ENCODE measurements at places on chromosomes 2 and 18.

- DNase-seq: no peak
Measured at GRCh38 chr18:47969816-47970215, 39.4 kb upstream of the SMAD2 start.

- no peak for DNase-seq
Measured at GRCh38 chr2:100317634-100318033, 4.7 kb downstream of the LONRF2 start.

DNA sequence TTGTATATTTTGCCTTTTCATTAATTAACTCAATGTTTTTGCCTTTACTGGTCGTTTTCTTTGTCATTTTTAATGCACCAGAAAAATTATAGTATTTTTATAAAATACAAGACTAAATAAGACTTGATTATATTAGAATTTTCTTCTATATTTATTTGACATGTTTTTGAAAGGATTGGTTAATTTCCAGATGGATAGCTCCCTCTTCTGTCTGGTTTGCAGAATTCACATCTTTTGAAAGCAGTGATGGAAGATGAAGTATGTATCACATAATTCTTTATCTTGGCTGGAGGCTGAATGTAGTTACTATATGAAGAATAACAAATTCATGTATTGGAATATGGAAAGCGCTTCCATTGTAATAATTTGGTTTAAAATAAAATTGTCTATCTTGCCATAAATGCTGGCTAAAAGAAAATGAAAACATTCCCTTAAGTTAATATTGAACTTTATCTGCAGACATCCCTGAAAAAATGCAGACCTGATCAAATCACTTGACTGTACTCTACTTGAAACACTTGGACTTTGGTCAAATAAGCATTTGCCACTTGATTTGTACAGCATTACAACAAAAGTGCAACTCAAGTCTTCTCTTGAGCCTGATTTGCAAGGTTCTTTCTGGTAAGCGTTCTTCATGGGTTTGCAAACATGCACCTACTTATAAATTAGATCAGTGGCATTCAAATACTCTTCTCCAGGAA lies 86.3 kb upstream of the EFEMP1 start:
- no peak for DNase-seq

- DNase-seq: no peak
Measured at GRCh38 chr2:146295080-146295670, 1549.7 kb upstream of the ACVR2A start.

DNA sequence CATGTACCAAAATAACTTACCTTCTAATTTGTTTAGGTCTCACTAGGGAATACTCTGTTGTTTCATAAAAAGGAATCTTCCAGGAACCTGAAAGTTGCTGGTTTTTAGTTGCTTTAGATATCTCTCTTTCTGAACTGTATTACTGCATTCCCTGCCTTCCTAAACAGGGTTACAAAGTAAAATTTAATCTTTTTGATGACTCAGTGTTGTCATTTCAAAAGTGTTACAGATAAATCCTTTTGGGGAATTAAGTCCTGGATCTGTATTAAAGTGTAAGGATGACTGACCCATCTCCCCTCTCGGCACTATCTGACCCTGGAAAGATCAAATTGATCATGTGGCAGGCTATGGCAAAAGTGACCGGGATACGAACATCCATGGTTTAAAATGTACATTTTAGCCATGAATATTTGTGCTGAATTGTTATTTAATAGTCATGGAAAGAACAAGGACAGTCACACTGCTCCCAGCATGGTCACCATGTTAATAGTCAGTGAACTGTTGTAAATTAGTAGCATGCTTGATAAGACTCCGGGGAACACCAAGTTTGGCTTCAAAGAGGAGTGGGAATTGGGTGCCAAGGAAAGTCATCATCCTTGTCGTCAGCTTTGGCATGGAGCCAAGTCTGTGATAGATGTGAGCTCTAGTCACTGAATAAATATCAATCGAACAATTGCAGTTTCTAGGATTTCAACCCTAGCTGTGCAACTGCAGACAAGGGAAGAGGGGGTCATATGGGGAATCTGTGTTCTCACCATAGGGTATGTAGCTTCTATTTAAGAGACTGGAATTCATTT lies 4.2 kb downstream of the PLEKHA3 start:
- no peak for DNase-seq

GRCh38 chr2:39377226-39377939 lies 59.7 kb downstream of the MAP4K3 start:
- no peak for DNase-seq

DNA sequence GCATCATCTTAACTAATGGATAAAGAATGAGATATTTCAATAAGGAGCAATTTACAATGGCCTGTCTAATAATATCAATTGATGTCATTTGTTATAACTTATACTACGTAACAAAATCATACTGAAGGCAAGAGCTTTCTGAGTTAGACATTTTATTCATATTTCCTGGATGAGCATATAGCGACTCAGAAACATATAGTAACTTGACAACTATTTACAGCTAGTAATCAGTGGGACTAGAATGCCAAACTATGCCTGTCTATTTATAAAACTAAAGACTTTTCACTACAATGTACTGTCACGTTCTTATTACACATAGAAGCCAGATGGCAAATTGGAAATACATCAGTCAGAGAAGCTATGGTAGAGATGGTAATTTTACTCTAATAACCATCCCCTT lies 766.2 kb upstream of the TMEFF2 start:
- no peak for DNase-seq

DNA sequence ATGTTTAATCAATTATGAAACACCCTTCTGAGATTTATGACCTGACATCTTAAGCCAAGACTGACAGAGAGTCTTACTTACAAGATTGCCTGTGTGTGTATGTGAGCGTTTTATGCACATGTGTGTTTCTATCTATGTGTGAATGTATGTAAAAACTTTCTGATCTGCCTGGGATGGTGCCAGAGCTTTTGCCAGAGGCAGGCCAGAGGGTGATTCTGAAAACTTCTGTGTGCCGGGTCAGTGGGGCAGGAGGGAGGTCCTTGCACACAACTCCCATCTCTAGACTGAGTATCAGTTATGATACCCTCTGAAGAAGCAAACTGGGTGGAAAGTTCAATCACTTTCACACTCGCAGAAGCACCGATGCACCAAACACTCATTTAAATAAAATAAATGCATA lies 335.0 kb upstream of the NT5C1B start:
- no peak for DNase-seq

GRCh38 chr2:138205281-138205680 lies 241.0 kb downstream of the HNMT start:
- DNase-seq: no peak

DNA sequence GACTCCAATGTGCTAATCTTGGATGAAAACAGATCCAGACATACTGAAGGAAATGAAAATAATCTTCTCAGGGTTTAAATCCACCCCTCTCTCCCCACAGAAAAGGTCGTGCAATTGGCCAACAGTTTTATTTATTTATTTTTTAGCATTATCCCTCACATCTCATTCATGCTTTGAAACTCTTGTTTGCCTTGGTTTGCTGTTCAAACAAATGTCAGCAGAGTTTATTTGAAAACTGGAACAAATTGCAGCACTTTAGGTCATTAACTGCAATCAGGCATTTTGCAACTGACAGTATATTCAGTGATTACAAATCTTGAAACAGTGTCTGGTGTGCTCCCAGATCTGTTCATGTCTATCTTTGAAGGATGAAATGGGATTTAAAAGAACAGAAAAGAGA lies 220.6 kb downstream of the SLC4A10 start:
- no peak for DNase-seq

- no peak for DNase-seq
Measured at GRCh38 chr2:61604433-61604832, 66.3 kb upstream of the XPO1 start.

GRCh38 chr2:241675885-241676284 lies 10.7 kb downstream of the DTYMK start:
- DNase-seq: no peak

DNA sequence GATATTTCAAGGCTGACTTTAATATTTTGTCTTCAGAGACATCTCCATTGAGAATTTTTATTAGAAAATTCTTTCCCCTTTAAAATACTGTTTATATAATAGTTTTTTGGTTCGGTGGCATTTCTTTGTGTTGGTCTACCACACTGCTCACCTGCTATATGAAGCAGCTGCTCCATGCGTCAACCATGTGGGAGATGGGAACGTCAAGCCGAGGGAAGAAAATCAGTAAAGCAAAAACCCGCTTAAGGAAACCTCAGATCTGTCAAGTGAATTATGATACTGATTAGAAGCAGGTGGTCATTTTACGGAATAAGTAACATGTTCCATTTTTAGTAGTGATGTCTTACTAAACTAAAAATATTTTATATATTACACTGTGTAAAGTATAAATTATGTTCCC lies 5.6 kb upstream of the TMEM17 start:
- DNase-seq: no peak

- no peak for DNase-seq
Measured at GRCh38 chr18:77870894-77871293, 621.2 kb downstream of the GALR1 start.

DNA sequence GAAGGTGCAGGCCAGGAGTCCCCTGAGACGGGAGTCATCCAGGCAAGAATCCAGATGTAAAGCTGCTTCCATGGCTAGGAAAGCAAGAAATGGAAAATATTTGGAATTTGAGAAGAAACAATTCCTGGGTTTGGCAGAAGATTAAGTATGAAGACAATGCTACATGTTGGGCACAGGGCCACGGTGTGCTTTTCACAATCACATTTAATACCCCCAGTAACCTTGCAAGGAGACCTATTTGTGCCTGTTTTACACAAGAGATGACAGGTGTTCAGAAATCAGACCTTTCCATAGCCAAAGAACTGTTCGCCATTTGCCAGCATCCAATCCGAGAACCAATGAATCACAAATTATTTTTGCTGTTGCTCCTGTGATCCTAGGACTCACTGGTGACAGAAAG lies 50.5 kb downstream of the KCTD1 start:
- DNase-seq: no peak

- no peak for DNase-seq
Measured at GRCh38 chr2:151793123-151793522, 35.1 kb downstream of the ARL5A start.

DNA sequence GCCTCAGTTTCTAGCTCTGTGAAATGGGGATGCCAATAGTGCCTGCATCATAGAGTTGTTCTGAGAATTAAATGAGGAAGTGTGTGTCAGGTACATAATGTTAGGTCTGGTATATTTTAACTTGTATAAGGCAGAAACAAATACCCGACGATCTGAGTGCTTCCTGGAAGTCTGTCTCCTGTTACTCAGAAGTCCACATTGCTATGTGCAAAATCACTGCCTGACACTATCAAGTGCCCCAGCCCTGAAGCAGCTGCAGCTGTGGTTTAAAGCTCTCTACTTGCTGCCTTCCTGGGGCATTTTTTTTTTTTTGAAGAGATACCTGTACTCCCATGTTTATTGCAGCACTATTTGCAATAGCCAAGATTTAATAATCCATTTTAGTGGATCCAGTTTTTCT lies 125.3 kb downstream of the SLC4A3 start:
- DNase-seq: no peak
